ENCODE measurements at places on chromosomes 3 and 15.

DNA sequence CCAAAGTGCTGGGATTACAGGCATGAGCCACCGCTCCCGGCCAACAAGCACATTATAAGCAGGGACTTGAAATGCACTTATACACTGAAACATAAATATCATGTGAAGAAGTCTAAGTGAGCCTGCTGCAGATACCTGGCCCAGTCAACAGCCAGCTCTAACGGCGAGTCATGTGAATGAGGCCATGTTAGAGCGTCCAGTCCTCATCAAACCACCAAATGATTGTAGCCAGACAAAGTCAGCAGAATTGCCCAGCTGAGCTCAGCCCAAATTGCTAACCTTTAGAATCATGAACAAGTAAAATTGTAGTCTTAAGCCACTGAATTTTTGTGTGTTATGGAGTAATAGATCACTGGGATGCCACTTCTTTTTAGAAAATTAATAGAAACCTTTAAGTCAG, 37.8 kb upstream of the UACA start:
- DNase-seq, result peak; percentile 41
- H3K4me3 ChIP-seq, result no peak overlapping the region
- peaks cover 28% of the 10 kb centered on the region for H3K4me1 ChIP-seq
- no peaks in the 10 kb centered on the region for H3K36me3 ChIP-seq
- no peaks in the 10 kb centered on the region for H3K27me3 ChIP-seq

DNA sequence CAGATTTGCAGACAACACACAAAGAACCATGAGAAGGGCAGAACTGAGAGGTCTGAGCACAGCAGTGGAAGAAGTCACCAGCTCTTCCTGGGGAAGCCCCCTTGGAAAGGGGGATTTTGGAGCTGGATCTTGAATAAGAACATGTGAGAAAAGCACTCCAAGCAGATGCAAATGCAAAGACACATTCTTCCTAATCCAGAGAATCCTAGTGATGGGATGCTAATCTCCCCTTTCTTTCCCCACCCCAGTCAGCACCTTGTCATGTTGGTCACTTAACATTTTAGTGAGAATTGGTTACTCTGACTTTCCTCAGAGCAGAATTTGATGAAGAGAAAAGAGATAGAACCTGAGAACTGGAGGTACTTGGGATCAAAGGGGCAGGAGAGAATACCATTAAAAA, 148.5 kb downstream of the SSR3 start:
- H3K4me3 ChIP-seq, result no peak overlapping the region
- peaks cover 7% of the 10 kb centered on the region for H3K27me3 ChIP-seq
- H3K4me1 ChIP-seq, result no peaks in the 10 kb centered on the region

DNA sequence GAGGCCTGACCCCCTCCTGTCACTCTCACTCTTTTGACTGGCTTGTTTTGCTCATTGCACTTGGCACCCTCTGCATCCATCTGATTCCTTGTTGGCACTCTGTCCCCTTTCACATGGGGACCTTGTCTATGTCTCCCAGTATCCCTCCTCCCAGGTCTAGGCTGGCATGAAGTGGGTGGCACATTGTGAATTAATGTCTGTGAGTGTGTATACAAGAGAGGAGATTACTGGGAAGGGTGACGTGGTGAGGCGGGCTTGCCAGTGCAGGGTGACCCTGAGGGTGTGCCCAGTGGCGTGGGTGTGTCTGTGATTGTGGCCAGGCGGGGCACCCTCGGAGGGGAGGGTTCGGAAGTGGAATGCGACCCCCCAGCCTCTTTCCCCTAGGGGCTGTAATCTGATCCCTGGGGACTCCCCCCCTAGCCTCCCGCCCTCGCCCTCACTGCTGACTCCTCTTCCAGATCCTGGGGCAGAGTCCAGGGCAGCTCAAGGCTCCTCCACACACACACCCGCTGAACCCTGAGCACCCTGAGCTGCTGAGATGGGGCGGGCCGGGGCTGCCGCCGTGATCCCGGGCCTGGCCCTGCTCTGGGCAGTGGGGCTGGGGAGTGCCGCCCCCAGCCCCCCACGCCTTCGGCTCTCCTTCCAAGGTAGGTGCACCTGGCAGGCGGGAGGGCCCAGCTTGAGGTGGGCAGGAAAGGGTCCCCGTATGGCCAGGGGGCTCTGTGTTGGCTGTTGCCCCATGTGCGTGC, at the start of gene SEMA3B:
TSS of gene SEMA3B (plus strand) at position 445 of the 749 bp plus-strand sequence. CDS start at position 539, 94 bp downstream.
- peaks cover 64% of the 10 kb centered on the region for H3K4me1 ChIP-seq
- peak within 1 kb of the TSS; percentile 80 for H3K27ac ChIP-seq
- H3K4me3 ChIP-seq, result peak within 1 kb of the TSS; percentile 31
- H3K27me3 ChIP-seq, result no peaks in the 10 kb centered on the region
- peaks cover 2% of the 10 kb centered on the region for H3K36me3 ChIP-seq

GRCh38 chr3:72657666-72658065, 190.6 kb downstream of the SHQ1 start:
- no peaks in the 10 kb centered on the region for H3K36me3 ChIP-seq
- no peak overlapping the region for H3K4me3 ChIP-seq
- peaks cover 23% of the 10 kb centered on the region for H3K27me3 ChIP-seq

DNA sequence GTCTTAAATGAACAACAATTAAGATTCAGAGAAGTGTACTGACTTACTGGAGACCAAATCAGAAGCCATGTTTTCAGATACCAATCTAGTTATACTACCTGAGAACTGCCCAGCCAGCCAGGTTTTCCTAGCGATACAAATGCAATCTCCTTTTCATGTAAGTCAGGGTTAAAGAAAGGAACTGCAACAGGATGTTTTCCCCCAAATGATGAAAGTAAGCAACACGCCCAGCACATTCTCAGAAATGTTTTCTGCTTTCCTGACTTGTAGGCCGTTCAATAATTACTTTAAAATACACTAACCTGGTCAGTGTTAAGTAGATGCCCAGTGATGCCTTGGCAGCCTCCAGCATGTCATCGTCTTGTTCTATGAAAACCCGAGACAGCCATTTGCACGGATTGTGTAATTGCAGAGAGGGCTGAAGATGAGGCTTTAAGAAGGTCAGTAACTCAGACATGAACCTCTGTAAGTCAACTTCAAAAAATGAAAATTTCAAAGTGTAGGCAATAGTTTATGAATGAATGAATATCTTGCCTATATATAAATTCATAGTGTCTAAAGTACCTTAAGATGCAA, 30.3 kb downstream of the LINS1 start:
- peaks cover 8% of the 10 kb centered on the region for H3K36me3 ChIP-seq
- no peak overlapping the region for H3K27ac ChIP-seq
- 0 out of 2 replicates have a peak, but pooled peaks cover 2% of the 10 kb centered on the region for H3K4me1 ChIP-seq
- DNase-seq, result no peak
- H3K4me3 ChIP-seq, result no peak overlapping the region

GRCh38 chr3:153976891-153977554, 144.2 kb upstream of the ARHGEF26 start:
- no peaks in the 10 kb centered on the region for H3K4me1 ChIP-seq
- H3K36me3 ChIP-seq, result no peaks in the 10 kb centered on the region
- no peak overlapping the region for H3K27ac ChIP-seq
- no peaks in the 10 kb centered on the region for H3K27me3 ChIP-seq
- DNase-seq, result no peak

GRCh38 chr3:141699324-141699723, 38.8 kb upstream of the RNF7 start:
- H3K27me3 ChIP-seq, result no peaks in the 10 kb centered on the region

DNA sequence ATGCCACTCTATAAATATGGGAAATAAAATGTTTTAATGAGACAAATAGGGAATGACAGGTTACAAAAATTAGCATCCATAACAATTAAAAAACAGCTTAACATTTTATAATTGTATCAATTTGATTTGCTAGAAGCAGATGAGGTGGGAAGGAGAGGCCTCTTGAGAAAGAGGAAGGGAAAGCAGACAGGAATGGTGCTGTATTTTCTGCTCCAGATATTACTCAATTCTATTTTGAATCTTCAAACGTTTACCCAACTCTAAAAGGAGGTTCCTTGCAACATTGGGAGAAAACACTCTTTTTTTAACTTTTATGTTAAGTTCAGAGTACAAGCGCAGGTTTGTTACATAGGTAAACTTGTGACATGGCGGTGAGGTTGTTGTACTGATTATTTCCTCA, 44.9 kb upstream of the ALDH1A3 start:
- no peak overlapping the region for H3K4me3 ChIP-seq
- 0 out of 2 replicates have a peak, but pooled peaks cover 2% of the 10 kb centered on the region for H3K4me1 ChIP-seq
- H3K27ac ChIP-seq, result no peak overlapping the region
- DNase-seq, result no peak

GRCh38 chr15:48451736-48452135, 120.5 kb downstream of the DUT start:
- no peak overlapping the region for H3K4me3 ChIP-seq
- peaks cover 7% of the 10 kb centered on the region for H3K4me1 ChIP-seq
- DNase-seq, result no peak
- no peak overlapping the region for H3K27ac ChIP-seq

DNA sequence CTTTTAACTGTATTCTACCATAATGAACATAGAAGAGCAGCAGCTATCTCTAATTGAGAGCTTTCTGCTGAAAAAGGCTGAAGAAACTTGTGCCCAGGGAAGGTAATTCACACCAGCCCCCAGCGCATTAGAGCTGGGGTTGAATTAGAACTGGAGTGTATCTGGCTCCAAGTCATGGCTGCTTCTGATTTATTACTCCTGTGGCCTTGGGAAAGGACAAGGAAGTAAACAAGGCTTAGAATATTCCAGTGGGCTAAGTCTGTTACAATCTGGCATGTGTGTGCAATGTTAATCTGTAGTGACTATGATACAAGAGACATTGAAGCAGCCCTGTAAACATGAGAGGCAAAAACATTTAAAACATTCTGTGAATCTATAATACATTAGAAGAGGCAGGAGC, 18.1 kb downstream of the CPA3 start:
- H3K4me1 ChIP-seq, result peaks cover 1% of the 10 kb centered on the region
- no peak overlapping the region for H3K27ac ChIP-seq
- no peaks in the 10 kb centered on the region for H3K36me3 ChIP-seq
- H3K4me3 ChIP-seq, result no peak overlapping the region
- no peak for DNase-seq
- no peaks in the 10 kb centered on the region for H3K27me3 ChIP-seq

- no peaks in the 10 kb centered on the region for H3K27me3 ChIP-seq
- no peak overlapping the region for H3K27ac ChIP-seq
- no peak for DNase-seq
- H3K4me1 ChIP-seq, result no peaks in the 10 kb centered on the region
- no peaks in the 10 kb centered on the region for H3K36me3 ChIP-seq
Measured at GRCh38 chr3:104088738-104089137, 1278.0 kb upstream of the ALCAM start.

- peaks cover 6% of the 10 kb centered on the region for H3K4me1 ChIP-seq
- DNase-seq, result no peak
- peaks cover 9% of the 10 kb centered on the region for H3K36me3 ChIP-seq
- no peaks in the 10 kb centered on the region for H3K27me3 ChIP-seq
- no peak overlapping the region for H3K4me3 ChIP-seq
Measured at GRCh38 chr15:64622410-64623260, 152.8 kb downstream of the RBPMS2 start.

DNA sequence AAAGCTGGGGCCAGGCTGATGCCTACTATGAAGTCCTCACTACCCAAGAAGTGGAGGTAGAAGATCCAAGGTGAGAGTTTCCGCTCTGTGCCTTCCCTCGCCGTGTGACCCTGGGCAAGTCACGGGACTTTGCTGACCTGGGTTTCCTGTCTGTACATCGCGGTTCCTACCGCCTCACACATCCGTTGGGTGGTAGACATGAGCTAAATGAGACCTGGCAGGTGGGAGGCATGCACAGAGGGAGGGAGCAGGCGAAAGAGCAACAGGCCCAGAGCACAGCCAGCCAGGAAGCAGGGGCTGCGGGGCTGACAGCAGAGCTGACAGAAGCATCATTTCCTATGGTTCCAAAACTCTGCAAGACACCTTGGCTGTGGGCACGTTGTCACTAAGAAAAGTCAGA, 157.3 kb upstream of the BHLHE40 start:
- H3K36me3 ChIP-seq, result peaks cover 4% of the 10 kb centered on the region
- H3K27me3 ChIP-seq, result no peaks in the 10 kb centered on the region
- H3K4me1 ChIP-seq, result no peaks in the 10 kb centered on the region
- no peak overlapping the region for H3K27ac ChIP-seq

DNA sequence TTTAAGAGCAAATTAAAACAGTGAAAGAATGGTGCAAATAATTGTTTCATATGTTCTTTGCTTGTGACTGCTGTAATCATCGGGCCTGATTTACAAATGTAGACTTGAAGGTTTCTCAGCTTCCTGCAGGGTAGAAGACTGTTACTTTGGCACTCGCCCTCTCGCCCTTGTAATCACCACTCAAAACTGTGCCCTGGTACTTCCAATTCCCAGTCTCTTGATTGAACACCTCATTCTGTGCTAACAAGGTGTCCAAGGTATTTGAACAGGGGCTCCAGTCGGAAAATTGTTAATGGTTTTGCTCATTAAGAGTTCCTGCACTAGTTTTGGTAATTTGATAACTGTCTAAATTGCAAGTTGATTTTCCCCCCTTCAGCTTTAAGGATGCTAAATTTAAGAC, 209.5 kb downstream of the ZIC1 start:
- no peaks in the 10 kb centered on the region for H3K36me3 ChIP-seq
- H3K27me3 ChIP-seq, result no peaks in the 10 kb centered on the region
- H3K27ac ChIP-seq, result no peak overlapping the region
- no peak overlapping the region for H3K4me3 ChIP-seq
- no peaks in the 10 kb centered on the region for H3K4me1 ChIP-seq
- no peak for DNase-seq

DNA sequence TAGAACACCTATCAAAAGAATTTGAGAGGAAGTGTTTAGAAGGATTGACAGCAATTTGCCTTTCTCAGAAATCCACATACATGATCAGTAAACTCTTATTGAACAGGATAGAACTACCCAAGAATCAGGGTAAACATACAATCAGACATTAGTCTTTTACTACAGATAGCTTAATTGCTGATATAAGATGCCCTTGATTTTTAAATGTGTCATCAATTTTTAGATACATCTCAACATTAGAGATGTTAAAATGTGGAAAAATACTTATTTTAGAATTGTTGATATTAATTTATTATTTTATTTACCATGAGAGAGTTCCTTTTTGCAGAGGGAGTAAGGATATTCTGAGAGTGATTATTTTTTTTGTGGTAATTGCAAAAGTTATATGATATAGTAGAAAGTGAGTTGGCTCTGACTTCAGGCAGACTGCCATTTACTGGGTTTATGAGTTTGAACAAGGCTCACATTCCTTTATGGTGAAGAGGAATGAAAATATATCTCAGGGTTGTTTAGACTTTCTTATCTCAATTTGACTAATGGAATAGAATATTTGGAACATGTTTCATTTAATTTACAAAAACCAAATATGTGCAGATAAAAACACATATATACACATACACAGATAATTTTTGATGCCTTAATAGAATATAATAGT, 302.8 kb upstream of the GOLIM4 start:
- no peak overlapping the region for H3K4me3 ChIP-seq
- no peaks in the 10 kb centered on the region for H3K36me3 ChIP-seq
- DNase-seq, result peak; percentile 81

GRCh38 chr15:80866936-80867335, 87.8 kb downstream of the CEMIP start:
- H3K4me1 ChIP-seq, result peaks cover 2% of the 10 kb centered on the region
- no peaks in the 10 kb centered on the region for H3K27me3 ChIP-seq
- H3K4me3 ChIP-seq, result no peak overlapping the region
- no peak for DNase-seq
- no peak overlapping the region for H3K27ac ChIP-seq

- H3K27ac ChIP-seq, result no peak overlapping the region
- H3K4me1 ChIP-seq, result peaks cover 2% of the 10 kb centered on the region
Measured at GRCh38 chr3:134001251-134001650, 28.5 kb downstream of the SLCO2A1 start.
